ENCODE measurements at places on chromosomes 4 and X.

DNA sequence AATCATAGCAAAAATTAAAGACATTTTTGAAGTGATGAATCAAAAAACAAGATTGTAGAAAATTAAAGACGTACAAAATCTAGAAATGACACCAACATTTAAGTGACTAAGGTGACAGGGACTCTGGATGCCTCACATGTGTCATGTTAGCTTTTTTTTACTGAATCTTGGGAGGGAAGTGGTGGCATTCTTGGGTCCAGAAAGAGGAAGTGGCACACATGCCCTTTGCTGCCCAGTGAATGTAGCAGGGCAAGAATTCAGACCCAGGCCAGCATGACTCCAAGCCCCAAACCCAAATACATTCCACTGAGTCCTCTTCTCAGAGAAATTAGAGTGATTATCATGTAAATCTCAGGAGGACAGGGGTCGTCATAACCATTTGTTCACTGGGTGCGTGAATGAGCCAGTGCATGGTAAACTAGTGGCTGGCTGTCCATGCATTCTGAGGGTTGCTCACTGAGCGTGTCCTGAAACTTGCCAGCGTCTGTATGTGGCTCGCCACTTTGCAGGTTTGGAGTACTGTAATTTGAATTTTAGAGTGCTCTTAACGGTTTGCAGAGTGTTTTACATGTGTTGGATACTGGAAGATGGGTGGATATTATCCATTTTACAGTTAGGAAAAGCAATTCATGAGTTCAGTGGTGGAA is 55.4 kb upstream of the TBC1D14 start:
- DNase-seq = no peak

DNA sequence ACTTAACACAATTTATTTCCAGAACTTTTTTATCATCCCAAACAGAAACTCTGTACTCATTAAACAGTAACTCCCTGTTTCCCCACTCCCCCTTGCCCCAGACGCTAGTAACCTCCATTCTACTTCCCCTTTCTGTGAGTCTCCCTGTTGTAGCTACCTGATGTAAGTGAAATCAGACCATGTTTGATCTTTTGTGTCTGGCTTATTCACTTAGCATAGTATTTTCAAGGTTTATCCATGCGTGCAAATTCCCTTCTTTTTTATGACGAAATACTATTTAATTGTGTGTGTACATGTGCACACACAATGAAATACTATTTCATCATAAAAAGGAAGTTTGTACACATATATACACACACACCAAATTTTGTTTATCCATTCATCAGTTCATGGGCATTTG is 5.2 kb downstream of the PKD2 start:
- DNase-seq = no peak

- no peak for DNase-seq
These were observed 36.7 kb upstream of the GUCY1A1 start for GRCh38 chr4:155629956-155630355.

DNA sequence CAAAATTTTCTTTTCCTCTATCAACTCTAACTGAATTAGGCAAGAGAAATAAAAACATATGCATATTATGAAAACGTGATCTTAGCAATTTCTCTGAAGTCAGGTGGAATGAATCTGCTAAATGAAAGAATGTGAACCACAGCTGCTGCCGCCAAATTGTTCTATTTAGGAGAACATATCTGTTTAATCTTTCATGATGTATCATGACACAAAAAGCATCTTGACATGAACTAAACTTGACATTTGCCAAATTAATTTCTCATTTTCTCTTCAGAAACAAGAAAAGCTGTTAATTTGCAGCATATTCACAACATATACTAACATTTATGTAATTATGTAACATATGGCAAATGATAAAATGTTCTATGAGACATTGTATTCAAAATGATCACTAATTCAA is 1237.9 kb downstream of the TECRL start:
- DNase-seq = no peak

DNA sequence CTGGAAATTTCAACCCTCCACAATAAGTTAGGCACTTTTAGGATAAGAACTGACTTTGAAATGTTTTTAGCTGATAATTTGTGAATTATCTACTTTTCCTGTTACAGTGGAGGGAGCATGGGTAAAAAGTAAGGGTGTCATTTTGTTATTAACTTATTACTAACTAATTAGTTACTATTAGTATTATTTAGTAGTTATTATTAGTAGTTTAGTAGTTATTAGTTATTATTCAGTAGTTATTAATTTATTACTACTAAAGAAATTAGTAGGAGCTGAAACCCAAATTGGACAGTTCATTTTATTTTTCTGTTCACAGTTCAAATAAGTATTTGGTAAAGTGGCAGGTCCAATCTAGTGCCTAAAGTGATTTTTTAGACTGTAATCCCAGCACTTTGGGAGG is 5.4 kb downstream of the ADH1A start:
- DNase-seq = no peak

DNA sequence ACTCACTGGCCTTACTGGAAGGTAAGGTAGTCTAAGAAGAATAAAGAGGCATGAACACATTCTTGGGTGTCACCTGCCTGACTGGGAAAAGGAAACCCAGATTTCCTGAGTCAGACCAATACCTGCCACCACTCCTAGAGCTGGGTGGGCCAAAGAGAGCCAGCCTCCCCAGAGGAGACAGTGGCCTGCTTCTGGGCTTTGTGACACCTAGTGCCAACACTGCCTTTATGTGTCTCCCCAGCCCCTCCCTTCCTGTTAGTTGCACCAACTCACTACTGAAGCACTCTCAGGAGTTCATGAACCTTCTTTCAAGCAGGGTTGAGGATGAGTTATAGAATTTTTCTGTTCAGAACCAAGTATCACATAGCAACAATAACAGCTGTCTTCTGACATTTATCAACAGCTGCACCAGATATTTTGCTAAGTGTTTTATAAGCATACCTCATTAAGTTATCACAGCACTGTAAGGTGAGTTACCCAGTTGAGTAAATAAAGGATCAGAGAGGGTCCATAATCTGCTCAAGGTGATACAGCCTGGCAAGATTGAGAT is 77.6 kb upstream of the ETNPPL start:
- DNase-seq = no peak

GRCh38 chr4:150371869-150372268 is 210.1 kb upstream of the MAB21L2 start:
- DNase-seq = no peak

DNA sequence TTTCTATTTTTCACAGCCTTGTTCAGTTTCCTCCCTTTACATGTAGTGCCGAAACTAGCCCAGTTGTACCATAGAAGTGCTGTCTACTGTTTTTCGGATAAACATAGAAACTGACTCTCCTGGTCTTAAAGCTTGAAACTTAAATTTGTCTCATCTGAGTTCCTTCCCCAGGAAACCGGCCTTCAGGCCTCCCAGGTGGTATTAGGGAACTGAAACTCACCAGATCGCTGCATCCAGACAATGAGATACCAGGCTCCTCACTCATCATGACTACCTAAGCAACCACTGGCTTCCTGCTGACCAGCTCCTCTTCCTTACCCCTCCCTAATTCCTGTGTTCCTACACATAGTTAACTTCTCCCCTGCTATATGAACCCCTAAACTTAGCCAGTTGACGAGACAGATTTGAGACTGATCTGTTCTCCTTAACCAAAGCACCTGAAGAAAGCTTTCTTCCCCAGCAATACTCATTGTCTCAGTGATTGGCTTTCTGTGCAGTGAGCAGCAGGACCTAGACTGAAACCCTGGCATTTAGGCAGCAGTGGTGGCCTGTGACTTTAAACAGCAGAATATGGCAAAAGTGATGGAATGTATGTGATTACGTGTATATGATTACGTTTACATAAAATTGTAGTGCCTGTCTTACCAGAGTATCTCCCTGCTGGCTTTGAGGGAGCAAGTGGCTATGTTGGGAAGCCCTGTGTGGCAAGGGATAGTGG is 959.1 kb upstream of the LCORL start:
- DNase-seq = no peak

DNA sequence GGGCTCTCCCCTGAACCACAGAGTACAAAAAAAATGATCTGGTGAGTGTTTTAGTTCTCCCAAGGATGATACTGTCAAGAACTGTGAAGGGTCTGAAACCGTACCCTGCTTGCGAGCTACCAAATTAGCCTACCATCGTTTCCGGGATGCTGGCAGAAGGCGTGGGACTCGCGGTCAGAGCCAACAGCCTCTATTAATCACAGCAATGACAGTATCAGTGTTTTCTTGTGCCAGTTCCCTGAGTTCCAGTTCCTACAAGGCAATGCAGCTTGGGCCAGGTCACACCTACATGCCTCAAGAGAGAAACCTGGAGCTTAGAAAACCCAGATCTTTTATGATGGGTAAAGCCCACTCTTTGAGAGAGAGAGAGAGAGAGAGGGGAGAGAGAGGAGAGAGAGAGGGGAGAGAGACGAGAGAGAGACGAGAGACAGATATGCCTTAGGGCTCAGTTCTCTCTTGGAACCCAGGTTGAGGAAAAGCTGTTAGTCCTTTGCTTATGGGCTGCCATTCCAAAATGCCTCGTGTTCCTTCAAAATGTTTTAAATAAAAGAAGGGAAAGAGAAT is 327.8 kb downstream of the ARHGAP10 start:
- no peak for DNase-seq

GRCh38 chr4:184460499-184461285 is 13.7 kb downstream of the IRF2 start:
- DNase-seq = no peak

DNA sequence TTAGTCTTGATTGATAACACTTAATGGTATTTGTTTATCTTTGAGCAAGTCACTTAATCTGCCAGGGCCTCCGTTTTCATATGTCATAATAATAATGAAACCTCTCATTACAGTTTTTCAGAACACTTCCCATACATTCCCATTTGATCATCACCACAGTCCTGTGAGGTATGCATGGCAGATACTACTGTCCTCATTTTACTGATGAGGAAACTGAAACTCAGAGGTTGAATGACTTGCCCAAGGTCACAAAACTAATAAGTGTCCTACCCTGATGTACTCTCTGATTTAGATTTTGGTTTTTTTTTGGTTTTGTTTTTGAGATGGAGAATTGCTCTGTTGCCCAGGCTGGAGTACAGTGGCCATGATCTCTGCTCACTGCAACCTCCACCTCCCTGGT is 25.7 kb downstream of the ZFX start:
- no peak for DNase-seq

DNA sequence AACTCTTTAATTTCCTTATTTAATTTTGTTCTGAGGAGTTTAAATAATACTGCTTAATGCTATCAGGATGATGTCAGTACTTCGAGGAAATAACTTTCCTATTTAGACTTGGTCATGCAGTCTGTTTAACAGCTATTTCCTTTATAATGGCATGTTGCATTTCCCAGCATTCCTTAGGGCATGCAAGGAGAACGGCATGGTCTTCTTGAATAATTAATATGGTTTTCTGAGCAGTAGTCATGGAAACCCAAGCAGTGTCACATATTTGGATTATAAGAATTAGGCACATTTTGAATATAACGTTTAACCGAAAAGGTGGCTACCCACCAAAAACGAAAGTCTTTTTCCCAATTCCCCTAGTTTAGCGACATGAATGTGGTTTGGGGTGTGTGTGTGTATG is 76.0 kb downstream of the AFF2 start:
- no peak for DNase-seq

- no peak for DNase-seq
These were observed 75.5 kb downstream of the AMMECR1 start for GRCh38 chrX:110242371-110242770.

DNA sequence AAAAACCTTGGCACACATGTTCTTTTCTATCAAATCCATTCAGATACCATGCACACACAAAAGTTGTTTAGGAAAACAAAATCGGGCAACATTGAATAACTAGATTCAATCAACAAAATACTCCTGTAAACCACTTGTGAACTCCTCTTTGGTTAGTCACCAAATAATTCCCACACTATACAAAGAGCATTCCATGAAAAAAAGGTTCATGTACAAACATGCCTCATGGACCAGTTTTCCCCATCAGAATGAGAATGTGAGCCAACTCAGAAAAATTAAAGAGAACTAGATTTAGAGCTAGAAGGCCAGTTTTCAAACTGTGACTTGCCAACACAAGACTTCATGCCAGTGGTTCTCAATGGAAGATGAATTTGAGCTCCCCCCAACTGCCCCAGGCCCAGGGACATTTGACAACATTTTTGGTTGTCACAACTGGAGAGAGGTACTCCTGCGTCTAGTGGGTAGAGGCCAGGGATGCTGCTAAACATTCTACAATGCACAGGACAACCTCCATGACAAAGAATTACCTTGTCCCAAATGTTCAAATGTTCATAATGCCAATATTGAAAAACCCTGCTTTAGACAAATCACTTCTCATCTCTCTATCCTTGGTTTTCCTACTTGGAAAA is 55.4 kb downstream of the GPC3 start:
- no peak for DNase-seq

DNA sequence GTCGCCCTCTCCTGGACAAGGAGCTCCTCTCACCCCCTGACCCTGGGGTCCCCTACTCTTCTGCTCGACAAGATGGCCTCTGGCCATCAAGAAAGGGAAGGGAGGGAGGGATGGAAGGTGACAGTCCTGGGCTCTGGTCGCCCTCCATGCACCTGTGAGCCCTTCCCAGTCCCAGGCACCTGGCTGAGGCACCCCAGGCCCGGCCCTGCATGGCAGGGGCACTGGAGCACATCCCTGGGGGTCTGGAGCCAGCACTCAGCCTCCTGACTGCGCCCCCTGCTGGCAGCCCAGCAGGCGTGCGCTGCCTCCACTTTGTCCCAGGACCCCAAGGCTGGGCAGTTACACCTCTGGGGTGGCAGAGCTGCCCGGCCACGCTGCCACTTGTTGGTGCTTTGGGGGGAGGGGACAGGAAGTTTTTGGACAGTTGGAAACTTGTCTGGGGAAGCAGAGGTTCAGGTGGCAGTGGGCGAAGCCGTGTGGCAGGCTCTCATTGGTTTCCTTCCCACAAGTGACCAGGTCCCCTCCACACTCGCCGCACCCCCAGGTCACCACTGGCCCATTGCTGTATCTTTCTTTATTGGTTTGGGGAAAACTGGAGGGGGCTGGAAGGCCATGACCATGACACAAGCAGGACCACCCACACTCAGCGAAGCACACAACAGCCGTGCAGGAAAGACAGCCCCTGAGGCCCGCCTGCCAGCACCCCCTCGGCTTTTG is 4.3 kb downstream of the PNCK start:
- peak; percentile 16 for DNase-seq

GRCh38 chr4:1523907-1524636 is 117.8 kb upstream of the NKX1-1 start:
- DNase-seq = no peak

DNA sequence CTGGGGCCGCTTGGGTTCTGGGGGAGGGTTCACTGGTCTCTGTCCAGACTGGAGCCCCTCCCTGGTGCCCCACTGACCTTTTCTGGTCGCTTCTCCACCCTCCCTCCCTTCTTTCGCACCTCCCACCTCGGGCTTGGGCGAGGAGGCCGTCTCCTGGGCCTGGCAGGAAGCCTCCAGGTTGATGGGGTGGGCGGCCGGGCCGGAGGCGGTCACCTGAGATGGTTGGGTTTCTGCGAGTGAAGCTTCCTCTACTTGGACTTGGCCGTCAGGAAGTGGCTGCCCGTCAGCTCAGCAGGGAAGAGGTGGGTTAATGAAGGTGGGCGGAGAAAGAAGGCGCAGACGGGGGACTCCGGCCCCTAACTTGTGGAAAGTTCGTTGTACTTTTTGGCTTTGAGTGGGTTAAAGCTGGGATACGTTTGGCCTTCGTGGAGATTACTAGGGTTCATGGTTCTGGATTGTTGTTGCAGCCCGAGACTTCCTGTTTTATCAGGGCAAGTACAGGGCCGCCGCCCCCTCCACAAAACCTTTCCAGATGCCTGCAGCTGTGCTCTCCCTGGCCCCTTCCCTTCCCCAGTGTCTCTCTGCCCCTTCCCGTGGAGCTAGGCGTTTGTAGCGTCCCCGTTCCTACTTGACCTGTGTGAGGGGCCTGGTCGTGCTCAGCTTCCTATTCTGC is 1.2 kb downstream of the AKAP17A start:
- no peak for DNase-seq

All from stimulated activated CD4-positive, alpha-beta T cell treated with anti-CD3 and anti-CD28 coated beads, Interleukin-1b, Interleukin-23, amount 100 ng/mL, for 1 hour (primary cell).